ENCODE measurements at places on chromosomes 12 and 14.

GRCh38 chr14:32507029-32507984, 178.2 kb downstream of the AKAP6 start:
- no peak for DNase-seq

GRCh38 chr12:105502426-105502930, 172.0 kb downstream of the C12orf75 start:
- no peak for DNase-seq

DNA sequence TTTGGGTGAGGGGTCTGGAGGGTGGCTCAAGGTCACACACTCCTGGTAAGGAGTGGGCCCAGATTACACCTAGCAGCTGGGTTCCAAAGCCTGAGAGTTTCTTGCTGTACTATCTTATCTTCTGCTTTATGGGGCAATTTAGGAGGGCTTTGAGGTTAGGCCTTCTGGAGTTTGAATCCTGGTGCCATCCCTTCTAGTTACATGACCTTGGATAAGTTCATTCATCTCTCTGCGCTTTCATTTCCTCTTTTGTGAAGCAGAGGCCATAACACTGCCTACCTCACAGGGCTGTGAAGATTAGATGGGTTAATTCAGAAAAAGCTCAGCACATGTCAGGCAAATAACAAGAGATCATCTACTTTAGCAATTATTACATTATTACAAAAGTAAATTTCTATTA, 7.4 kb upstream of the KRT77 start:
- DNase-seq = peak; percentile 23

GRCh38 chr12:97386133-97386581, 76.4 kb upstream of the RMST start:
- DNase-seq = no peak

DNA sequence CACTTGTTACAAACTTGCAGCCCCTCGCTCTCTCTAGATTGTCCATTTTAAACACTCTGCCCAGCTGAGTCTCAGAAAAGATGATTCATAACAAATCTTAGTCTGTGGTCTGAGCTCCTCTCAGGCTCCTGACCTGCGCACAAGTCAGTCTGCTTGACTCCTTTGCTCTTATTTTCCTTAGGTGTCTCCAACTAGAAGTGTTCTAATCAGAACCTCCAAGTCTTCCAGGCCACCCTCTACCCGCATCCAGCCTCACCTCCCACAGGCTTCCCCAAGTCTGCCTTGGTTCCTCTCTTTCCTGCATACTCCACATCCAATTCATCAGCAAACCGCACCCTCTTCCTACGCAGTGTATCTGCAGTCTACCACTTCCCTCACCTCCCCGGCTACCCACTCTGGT, 42.4 kb upstream of the BDKRB2 start:
- no peak for DNase-seq

GRCh38 chr14:51228890-51229289, 11.2 kb upstream of the TMX1 start:
- no peak for DNase-seq

- DNase-seq = no peak
Observed at GRCh38 chr14:102360388-102360787, 2.3 kb downstream of the CINP start.

GRCh38 chr12:4320497-4320852, 538 bp upstream of the TIGAR start:
- DNase-seq = no peak

DNA sequence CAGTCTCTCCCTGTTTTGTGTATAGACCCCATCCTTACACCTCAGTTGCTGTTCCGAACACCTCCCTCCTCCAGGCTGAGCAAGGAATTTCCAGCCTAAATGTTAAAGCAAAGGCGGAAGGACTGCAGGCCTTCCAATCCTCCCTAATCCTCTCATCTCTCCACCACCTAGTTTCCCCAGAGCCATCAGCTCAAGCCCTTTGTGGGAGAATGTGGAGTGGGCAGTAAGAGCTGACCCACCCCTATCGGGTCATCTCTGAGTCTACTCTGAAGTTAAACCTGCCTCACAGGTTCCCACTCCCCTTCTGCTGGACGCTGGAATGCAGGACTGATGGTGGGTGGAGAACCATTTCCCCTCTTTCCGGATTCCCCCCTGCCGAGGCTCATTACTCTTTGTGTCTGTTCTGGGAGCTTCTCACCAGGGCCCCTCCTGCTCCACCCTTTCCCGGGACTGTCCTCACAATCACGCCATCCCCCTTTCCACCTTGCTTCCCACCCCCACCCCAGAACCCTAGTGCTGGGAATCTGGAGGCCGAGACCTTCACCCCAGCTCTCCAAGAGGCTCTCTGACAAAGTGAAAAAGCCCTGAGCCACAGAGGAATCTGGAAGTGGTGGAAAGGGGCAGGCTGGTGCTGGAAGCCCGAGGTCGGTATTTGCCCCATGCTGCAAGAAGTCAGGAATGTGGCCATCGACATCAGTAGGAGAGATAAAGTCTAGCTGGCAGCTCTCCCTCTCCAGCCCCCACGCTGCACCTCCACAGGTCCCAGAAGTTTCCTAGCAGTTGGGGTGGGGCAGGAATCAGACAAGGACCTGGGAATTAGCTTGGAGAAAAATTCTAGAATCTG, 3.3 kb upstream of the KRT18 start:
- DNase-seq = no peak

GRCh38 chr12:21509768-21510167, 8.2 kb downstream of the GOLT1B start:
- no peak for DNase-seq

DNA sequence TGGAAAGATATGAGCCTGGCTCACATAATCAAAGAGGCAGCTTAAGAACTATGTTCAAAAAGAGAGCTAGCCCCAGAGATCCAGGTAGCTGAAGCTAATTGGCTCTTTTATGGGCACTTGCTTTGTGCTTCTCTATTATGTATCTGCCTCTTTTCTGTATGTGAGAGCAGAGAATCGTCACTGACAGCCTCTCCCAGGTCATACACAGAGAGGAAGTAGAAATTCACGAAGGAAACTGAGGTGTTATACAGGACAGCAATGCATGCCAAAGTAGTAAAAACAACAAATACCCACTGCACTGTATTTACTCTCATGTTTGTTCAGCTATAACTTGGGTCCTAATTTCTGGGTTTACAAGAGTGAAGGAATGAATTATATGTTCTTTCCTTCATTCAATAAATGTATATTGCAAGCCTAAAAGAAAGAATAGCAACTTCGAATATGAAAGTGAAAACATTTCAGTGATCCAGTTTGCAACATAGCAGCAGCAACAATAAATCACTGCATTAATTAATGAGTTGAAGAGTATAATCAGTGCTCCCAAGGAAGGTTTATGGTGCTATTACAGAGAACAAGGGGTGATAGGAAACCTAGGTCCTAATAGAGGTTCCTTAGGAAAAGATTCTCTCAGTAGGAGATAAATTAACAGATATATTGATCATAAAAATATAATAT, 47.1 kb upstream of the ATXN7L3B start:
- DNase-seq = no peak

- no peak for DNase-seq
Observed at GRCh38 chr12:27541031-27541719, 17.2 kb downstream of the PPFIBP1 start.

DNA sequence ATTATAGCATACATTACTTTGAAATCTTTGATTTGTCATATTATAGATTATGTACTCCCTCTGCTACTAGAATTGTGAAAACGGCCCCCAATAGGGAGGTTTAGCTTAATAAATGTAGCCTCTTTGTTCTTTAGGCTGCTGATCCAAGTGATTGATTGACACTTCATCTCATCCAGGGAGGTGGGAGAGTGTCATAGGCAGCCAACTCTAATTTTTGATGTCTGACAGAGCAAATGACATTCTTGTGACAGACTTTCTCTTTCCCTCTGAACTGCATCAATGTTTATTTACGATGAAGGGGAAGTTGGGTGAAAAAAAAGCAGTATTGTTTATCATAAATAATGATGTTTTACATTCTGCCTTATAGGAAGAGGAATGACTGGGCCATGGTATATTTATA, 221.4 kb downstream of the MDGA2 start:
- no peak for DNase-seq

- no peak for DNase-seq
Observed at GRCh38 chr14:104826189-104826860, 25.4 kb downstream of the ZBTB42 start.

DNA sequence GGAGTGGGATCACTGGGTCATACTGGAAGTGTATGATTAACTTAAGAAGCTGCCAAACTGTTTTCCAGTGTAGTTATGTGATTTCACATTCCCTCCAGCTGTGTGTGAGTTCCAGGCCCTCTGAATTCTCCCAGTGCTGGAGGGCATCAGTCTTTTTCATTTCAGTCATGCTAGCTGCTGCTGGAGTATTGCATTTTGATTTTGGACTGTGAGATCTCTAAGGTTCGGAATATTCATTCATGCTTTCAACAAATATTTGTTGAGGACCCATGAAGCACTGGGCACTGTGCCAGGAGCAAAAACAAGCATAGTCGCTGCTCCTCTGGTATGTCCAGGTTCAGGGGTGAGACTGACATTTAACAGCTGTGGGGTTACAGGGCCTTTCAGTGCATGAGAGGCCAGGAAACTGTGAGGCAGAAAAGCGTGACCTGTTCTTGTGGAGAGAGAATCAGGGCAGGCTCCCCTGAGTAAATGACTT, 133.2 kb downstream of the SCARB1 start:
- DNase-seq = no peak

- no peak for DNase-seq
Observed at GRCh38 chr14:76093077-76093476, 58.6 kb upstream of the GPATCH2L start.

DNA sequence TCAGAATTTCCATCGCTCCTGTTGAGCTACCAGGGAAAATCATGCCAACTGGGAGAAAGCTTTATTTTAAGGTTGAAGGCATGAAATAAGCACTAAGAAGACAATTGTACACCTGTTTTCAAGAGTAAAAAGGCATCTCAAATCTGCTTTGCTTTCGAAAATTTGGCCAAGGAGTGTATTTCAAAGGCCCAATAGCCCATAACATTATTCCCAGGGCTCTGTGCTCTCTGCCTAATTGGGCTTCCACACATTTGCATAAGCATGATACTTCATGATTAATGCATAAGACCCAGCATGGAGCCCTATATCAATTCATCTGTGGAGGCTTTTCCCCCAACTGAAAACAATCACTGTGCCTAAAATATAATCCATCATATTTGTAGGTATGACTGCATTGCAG, 258.5 kb downstream of the NOVA1 start:
- no peak for DNase-seq

DNA sequence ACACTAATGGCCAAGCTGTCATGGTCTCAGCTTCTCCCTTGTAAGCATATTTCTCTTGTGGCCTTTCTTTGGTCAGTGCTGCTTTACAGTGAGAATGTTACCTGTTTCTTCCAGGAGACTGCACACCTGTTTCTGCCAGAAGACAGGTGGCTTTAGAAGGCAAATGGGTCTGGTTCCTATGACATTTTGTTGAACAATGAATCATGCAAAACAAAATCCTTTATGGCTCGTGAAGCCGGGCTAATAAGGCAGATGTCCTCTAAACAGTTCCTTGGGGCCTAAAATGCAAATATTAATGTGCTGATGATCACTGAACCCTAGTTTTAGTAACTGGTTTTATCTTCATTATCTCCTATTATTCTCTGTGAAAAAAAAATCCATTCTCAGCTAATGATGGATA, 927.6 kb downstream of the GALC start:
- no peak for DNase-seq

- DNase-seq = no peak
Observed at GRCh38 chr12:60689137-60689536, 1093.3 kb downstream of the SLC16A7 start.

- no peak for DNase-seq
Observed at GRCh38 chr14:68250927-68251768, 431.6 kb downstream of the RAD51B start.

DNA sequence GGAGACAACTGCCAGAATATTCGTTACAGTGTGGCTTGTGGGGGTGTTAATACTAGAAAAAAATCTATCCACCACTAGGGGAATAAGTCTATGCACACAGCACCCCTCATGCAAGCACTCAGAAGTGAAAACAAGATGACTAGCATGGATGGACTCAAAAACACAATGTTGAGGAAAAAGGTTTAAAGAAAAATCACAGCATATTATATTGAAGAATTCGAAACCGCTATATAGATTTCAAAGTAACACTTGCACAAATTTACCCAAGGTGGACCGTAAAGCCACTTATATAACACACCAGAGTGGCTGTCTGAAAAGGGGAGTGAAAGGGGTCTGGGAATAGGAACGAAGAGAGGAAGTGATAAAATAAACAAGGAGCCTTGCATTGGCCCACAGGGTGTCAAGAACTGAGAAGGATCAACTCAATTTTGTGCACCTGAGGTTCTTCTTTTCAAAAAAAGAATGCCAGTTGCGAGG, 544 bp downstream of the ABCD4 start:
- peak; percentile 38 for DNase-seq

- no peak for DNase-seq
Observed at GRCh38 chr14:34423445-34423844, 38.6 kb downstream of the SPTSSA start.

DNA sequence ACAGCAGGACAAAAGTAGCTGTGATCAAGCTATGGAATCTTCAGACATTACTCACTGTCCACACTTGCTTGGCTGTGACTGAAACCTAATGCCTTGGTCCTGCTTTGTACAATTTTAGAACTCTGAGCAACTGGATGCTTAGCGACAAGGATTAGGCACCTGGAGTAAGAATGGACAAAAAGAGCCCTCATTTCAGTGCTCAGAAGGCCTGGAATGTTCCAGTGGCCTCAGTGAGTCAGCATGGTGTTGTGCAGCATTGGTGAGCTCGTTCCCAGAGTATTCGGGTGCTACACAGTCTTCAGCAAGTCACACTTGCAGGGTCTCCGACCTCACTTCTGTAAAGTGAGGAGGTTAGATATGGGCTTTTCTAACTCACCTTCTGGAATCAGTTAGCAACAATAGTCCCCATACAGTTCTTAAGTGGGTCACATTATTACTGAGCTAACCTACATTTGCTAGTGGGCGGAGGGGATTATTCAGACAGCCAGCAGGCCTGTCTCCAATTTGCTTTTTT, 108.0 kb upstream of the MDM1 start:
- no peak for DNase-seq

DNA sequence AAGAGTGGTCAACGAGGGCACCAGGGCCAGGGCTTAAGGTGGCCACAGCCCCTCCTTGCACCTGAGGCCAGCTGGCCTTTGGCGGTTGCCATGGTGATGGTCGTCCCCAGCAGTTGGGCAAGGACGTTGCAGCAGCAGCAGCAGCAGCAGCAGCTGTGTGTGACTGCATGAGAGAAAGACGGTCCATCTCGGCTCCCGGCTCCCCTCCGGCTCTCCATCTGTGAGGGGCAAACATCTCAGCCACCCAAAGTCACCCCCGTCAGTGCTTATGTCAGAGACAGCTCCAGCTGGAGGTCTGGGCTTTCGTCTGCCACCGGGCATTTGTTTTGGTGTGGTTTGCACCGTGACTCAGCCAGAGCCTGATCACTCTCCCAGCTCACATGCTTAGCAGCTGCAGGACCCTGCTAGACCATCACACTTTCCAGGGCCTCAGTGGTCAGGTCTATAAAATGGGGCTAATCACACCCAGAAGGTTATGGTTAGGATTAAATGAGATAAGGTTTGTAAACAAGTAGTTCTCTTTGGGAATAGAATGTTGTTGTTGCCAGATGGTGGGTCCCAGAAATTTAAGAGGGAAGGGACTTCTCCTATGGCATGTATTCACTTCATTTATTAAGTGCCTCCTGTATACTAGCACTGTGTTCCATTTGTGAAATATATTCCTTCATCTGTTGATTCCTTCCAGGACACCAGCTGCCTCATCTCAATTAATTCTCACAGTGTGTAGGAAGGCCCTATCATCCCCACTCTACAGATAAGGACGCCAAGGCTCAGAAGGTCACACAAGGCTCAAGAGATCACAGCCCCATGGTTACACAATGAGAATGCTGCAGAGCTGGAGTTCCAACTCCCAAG, 212.6 kb upstream of the LHX5 start:
- DNase-seq = no peak
